ENCODE measurements at places on chromosomes 7 and 10. TPM values are rescaled to one million over a fixed set of nuclear protein-coding genes. Genes with fewer than 3 reads are reported as not detected.

Gene KLF14
- total RNA-seq: not detected

GRCh38 chr10:84510121-84510520, 181.7 kb downstream of the CCSER2 start:
- no peak for DNase-seq

DNA sequence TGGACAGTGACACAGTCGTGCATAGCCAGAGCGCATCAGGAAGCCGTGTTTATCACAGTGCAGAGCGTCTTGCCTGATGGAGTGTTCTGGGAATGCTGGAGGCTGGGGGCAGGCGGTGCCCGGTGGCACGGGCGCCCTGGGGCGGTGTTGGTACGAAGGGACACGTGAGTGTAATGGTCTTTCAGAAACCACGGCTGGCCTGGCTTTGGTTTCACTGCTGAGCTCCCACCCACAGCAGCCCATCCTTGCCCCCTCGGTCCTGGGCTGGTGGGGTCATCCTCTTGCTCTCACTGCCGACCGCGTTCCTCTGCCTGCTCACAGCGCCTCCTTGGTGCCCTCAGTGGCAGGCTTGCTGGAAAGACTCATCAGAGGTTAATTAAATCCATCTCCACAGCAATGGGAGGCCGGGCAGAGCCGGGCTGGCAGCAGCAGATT, 50.6 kb downstream of the NKX6-2 start:
- no peak for DNase-seq

GRCh38 chr7:100483722-100484672, at the start of gene NYAP1:
TSS of gene NYAP1 (plus strand) at chr7:100483927. CDS start at chr7:100485312, 1,385 bp downstream.
- peak; percentile 79 for DNase-seq
